B cell (primary cell): ENCODE measurements at places on chromosomes 16 and 17.

GRCh38 chr16:55506083-55506482, 2.8 kb upstream of the LPCAT2 start:
- DNase-seq, result no peak

DNA sequence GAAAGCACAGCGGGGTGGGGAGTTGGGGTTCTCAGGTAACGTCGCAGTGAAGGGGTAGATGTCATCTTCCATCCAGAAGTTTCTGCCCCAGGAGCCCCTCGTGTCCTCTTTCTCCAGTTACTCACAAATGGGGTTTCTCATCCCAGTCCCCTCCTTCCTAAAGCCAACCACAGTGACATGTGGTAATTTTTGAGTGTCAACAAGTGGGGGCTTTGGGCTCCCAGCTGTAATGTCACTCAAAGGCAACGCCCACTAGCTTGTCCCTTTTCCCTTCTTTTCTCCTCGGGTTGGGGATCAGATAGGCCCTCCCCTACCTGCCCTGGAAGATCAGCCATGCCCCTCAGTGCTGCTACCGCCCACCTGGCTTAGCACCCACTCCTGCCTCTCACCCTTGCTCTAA, 14.4 kb downstream of the IRX5 start:
- no peak for DNase-seq

DNA sequence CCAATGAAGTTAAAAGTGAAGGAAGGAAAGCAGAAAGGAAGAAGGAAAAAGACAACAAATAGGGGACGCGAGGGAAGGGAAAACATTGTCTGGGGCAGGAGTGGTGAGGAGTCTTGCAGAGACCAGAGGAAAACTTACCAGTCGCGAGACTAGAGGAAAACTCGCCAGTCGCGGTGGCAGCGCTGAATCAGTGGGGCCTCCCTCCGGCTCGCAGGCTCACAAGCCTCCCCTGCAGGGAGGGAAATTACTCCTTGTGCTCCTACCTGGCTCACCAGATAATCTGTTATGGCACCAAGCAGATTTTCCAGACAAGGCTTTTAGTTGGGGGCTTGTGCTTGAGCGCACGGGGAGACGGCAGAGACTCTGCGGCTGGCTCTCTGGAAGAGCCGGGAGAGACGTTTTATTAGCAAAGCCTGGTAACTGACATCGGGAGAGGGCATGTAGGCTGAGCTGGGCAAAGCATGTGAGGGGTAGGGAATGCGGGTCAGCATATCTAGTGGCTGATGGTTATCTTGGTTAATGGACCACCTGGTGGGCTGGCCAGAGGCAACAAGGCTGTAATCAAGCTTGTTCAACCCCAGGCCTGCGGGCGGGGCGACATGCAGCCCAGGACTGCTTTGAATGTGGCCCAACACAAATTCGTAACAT, 37.1 kb downstream of the LCMT1 start:
- no peak for DNase-seq

DNA sequence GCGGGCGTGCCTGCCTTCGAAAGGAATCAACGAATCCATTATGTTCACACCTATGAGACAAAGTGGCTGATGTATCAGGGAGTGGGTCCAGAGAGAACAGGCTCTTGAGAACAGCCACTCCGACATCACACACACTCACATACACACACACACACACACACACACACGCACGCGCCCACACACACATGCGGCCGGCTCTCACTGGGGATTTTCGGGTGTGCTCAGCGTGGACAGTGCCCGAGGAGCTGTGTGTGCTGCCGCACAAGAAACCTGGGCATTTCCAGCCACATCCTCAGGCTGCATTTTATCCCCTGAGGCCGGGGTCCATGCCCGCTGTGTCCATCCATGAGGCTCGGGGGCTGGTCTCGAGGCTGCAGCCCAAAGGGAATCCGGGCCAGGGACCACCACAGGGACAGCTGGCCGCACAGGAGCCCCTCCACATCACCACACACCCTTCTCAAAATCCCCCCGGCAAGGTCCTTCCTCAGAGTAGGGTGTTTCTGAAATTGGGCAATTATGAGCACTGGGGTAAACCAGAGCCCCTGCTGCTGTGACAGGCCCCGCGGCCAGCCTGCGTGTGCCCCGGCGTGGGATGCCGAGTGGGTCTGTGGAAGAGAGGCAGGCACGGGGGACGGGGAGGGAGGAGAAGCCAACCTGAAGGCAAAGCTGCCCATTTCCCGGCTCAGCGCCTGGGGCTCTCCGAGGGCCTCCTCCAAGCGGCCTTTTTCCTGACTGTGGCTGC, 24.8 kb downstream of the MRM3 start:
- DNase-seq, result no peak

DNA sequence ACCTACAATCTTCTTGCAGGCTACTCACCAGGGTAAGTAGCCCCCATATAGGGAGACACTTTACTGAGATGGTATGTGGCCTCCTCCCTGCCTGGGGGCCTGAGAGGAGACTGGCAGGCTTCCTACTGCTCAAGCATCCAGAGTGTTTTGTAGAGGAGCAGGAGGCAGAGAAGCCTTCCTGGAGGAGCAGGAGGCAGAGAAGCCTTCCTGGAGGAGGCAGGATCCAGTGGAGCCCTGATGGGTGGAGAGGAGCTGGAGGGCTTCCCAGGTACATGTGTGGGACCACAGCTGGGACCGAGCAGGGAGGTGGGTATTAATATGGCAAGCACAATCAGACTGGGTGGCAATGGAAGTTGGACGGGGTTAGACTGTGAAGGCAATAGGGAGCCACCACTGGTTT, 2.1 kb upstream of the ADGRG5 start:
- no peak for DNase-seq

DNA sequence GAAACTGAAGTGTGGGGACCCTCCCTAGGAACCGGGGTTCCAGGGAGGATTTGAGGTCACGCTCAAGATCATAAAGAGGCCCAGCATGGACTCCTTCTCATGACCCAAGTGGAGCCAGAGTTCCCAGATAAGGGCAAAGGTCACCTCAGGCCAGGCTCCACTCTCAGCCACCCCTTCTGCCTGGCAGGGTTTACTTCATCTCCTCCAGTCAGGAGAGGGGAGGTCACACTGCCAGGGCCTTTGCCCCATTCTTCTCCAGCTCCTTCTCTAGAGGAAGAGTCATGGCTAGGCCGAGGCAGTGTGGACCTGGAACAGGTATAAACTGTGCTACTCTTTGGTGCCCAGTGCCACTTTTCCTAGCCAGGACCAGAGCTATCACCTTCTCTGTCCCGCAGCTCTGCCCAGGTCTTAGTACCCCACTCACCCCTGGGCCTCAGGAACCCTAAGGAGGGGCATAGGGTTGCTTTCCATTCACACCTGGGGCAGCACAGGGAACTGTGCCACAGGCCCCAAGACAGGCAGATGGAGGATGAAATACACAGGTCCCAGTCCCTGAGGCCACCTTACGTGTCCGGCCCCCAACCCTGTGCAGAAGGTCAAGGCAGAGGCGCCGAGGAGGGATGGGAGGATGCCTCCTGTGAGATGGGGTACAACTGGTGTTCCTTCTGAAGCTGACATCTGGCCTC, 879 bp upstream of the ACSF2 start:
- no peak for DNase-seq

DNA sequence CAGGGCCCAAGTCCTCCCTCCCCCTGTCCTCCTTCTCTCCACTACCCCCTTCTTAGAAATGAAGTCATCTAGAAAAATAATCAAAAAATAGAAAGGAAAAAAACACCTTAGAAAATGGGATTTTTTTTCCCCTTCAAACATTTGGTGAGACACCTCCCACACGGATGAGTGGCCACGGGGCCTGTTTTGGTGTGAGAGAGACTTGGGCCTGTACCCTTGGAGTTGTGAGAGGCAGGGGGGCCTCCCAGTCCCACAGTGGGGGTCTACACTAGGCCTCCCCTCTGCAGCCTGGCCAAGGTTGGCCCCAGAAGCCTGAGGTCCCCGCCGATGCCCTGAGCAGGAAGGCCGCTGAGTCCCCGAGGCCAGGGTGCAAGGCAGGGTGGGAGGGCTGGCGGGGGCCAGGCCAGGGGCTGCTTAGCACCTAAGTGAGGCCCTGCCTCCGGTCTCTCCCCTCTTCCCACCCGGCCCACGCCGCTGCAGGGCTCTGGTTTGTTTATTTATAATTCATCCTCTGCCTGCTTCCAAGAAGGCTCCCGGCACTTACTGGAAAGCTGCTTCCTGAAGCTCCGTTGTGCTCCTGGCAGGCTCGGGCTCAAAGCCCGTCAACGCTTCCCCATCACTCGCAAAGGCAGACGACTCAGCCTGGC, 26.4 kb downstream of the NPTX1 start:
- DNase-seq, result no peak

DNA sequence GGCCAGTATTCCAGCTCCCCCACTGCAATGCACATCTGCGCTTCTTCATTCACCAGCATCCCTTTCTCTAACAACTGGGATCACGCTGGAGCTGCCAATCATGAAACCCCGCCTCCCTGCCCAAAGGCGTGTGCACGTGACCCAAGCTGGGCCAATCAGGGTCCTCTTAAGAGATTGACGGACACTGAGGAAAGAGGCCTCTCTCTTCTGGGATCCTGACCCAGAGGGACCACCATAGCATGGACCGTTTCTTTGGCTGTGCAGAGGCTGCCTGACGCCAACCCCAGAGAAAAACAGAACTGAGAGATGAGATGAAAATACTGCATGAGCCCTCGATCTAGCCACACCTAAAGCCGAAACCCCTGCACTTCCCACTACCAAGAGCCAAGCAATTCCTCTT, 32.0 kb downstream of the COTL1 start:
- DNase-seq, result peak; percentile 73

DNA sequence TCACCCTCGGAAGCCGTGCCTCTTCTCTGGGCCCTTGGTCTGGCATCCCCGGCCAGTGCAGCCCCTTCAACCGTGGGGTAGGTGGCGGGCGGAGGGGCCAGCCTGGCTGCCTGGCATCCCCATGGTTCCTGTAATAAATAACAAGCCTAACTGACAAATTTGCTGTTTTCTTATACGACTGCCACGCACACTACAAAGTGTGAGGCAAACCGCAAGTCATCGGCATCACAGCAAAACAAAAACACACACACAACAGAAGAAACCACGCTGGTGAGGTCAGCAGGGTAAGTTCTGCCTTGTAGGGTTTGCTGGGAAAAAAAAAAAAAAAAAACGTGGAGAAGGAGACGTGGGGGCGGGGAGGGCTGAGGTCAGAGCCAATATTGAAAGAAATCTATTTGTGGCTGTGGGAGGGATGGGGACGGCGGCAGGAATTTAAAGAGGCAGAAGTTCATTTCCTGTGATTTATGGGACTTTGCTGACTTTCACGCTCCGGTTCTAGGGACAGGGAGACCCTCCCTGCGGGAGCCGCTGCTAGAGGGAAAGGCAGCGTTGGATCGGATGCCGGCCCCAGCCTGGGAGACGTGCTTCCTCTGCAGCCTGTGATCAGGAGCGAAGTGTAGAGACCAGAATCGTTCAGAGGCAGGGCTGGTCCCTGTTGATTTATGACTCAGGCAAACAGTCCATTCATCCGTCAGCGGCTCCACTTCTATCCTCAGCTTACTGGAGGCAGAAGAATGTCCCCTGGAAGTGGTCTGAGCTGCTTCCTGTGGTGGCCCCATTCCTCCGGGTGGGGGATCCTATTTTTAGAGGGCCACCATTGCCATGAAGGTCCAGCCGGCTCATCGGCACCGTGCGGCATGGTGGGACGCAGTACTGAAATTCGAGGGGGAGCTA, 162.8 kb downstream of the FOXL1 start:
- no peak for DNase-seq

DNA sequence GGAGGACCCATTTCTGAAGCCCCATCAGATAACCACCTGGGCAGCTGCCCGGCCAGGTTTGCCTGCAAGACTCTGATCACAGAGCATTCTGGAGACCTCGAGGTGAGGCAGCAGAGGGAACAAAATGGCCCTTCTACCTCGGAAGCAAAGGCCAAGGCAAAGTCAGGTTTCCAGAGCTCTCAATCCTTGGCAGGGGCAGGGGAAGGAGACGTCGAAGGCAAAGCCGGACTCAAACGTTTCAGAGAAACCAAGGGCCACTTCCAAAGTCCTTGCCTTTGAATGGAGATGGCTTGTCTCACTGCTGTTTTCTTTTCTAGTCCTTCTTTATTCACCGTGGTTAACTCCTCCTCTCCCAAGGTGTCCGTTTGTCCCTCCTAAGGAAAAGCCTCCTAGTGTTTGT, 355.3 kb downstream of the SOX9 start:
- no peak for DNase-seq

DNA sequence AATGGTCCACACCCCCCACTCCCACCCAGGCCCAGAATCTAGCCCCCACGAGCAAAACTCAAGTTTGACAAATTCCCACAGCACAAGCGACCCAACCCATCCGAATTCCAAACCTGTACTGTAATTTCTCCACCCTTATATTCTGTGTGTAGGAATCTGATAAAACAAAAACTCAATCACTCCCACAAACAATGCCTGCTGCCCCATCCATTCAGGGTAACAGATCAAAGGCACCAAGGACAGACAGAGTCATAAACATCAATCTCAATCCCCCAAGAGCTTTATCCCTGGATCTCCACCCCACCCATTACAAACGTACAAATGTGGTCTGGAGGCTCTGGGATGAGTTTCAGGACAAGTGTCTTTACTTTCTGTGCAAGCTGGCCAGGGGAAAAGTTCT, 157.8 kb downstream of the AXIN2 start:
- DNase-seq, result no peak

DNA sequence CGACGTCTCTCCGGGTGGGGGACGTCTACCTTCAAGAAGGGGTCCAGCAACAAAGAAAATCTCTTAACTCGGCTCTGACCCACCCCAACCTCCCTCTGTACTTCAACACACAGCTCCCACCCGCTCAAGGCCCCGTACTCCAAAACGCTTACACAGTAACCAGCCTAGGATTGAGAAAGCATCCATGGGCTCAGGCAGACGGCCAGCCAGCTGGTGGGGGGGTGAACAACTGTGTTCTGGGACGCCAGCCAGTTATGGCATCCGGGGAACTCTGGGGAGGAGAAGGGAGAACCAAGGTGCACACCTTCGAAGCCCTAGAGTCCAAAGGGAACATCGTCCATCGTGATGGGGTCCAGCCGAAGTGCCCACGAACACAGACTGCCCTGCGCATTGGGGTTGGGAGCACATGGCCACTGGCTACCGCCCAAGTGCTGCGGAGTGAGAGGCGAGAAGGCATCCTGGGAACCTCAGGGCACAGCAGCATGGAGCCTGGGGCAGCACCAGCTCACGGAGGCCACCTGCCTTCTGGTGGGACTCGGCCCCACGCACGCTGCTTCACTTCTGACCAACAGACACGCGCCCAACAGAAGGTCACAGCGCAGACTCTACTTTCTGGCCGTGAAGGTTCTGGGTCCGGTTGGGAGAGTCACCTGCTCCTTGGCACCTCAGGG, 14.3 kb downstream of the SLC16A3 start:
- DNase-seq, result no peak
